Esophagus muscularis mucosa (tissue), 4 donors: ENCODE measurements at places on chromosomes 1 and 21. TPM values are rescaled to one million over a fixed set of nuclear protein-coding genes. Genes with fewer than 3 reads are reported as not detected.

Gene STMN1
- total RNA-seq = 25.7 TPM

- DNase-seq = no peak
- peaks cover 37% of the 10 kb centered on the region for H3K4me1 ChIP-seq
- peak overlapping the region; percentile 82 for H3K27ac ChIP-seq
- peaks cover 13% of the 10 kb centered on the region for H3K36me3 ChIP-seq
- H3K4me3 ChIP-seq = peak overlapping the region; percentile 97
These were observed 29.8 kb upstream of the A3GALT2 start for GRCh38 chr1:33350611-33351280.

- H3K27me3 ChIP-seq = no peaks in the 10 kb centered on the region
- H3K27ac ChIP-seq = no peak overlapping the region
- H3K4me3 ChIP-seq = no peak overlapping the region
- H3K36me3 ChIP-seq = no peaks in the 10 kb centered on the region
- no peaks in the 10 kb centered on the region for H3K4me1 ChIP-seq
These were observed 24.4 kb downstream of the RCAN3 start for GRCh38 chr1:24526940-24527542.

GRCh38 chr1:95221306-95221705 lies 12.7 kb upstream of the RWDD3 start:
- no peaks in the 10 kb centered on the region for H3K4me1 ChIP-seq
- DNase-seq = no peak
- no peak overlapping the region for H3K4me3 ChIP-seq
- no peaks in the 10 kb centered on the region for H3K36me3 ChIP-seq

- H3K4me1 ChIP-seq = peaks cover 9% of the 10 kb centered on the region
- DNase-seq = no peak
- H3K27me3 ChIP-seq = peaks cover 8% of the 10 kb centered on the region
- no peak overlapping the region for H3K27ac ChIP-seq
- no peaks in the 10 kb centered on the region for H3K36me3 ChIP-seq
- no peak overlapping the region for H3K4me3 ChIP-seq
These were observed 10.4 kb downstream of the BCAN start for GRCh38 chr1:156652131-156652991.

- H3K27ac ChIP-seq = no peak overlapping the region
- H3K27me3 ChIP-seq = no peaks in the 10 kb centered on the region
- no peak for DNase-seq
- H3K36me3 ChIP-seq = no peaks in the 10 kb centered on the region
- peaks cover 24% of the 10 kb centered on the region for H3K4me1 ChIP-seq
These were observed 5.6 kb upstream of the BSND start for GRCh38 chr1:54993140-54993539.

Gene NBPF6
- total RNA-seq = not detected

Gene CSMD2
- total RNA-seq = 0.75 TPM

GRCh38 chr1:240098534-240098933 lies 6.9 kb downstream of the FMN2 start:
- H3K36me3 ChIP-seq = no peaks in the 10 kb centered on the region
- H3K27ac ChIP-seq = no peak overlapping the region
- H3K27me3 ChIP-seq = peaks cover 2% of the 10 kb centered on the region
- no peak overlapping the region for H3K4me3 ChIP-seq

DNA sequence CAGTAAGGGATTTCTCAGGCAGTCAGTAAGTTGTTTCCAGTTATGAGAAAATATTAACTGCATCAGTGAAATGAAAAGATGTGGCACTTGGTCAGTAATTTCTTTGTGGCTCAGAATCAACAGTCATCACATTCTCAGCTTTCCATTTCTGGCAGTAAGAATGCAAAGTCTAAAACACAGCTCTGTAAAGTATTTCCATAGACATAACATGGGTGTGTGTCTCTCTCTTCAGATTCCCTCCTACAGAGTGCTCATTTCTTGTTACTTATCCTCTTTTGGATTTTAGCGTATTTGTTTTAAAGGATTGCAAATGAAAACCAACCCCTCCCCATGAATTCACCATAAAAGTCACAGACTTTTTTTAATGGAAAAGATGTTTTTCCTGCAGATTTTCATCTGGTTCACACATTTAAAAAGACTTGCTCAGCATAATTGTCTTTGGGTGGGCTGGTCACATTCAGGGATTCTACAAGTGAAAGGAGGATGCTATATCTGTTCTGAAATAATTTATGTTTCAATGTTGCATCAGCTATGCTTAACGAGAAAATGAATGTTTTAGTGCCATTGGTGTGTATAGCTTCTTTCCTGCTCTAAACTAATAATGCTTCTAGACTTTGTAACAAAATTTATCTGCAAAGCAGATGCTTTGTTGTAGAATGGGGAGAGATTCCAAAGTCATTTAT lies 34.6 kb upstream of the CD55 start:
- H3K27ac ChIP-seq = no peak overlapping the region
- no peaks in the 10 kb centered on the region for H3K27me3 ChIP-seq
- DNase-seq = no peak
- no peaks in the 10 kb centered on the region for H3K36me3 ChIP-seq
- no peak overlapping the region for H3K4me3 ChIP-seq

DNA sequence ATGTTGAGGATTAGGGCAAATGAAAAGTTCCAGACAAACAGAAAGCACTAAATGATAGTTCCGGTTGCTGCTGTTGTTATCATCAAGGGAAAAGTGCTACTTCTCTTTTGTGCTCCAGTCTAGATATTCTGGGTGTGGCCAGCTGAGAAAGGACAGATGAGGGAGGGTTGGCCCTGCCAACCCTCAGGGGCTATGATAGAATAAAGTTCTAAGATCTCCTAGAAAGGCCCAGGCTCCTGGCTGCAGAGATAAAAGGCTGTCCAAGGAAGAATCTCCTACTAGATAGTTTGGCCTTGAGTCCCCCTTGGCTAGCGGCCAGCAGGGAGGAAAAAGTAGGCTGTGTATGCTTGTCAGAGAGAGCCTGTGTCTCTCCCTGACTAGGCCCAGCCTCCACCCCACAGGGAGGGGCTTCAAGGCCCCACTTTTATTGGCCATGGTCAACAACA lies 31.5 kb downstream of the RIMS3 start:
- H3K36me3 ChIP-seq = no peaks in the 10 kb centered on the region
- H3K27me3 ChIP-seq = no peaks in the 10 kb centered on the region
- H3K4me1 ChIP-seq = peaks cover 5% of the 10 kb centered on the region

DNA sequence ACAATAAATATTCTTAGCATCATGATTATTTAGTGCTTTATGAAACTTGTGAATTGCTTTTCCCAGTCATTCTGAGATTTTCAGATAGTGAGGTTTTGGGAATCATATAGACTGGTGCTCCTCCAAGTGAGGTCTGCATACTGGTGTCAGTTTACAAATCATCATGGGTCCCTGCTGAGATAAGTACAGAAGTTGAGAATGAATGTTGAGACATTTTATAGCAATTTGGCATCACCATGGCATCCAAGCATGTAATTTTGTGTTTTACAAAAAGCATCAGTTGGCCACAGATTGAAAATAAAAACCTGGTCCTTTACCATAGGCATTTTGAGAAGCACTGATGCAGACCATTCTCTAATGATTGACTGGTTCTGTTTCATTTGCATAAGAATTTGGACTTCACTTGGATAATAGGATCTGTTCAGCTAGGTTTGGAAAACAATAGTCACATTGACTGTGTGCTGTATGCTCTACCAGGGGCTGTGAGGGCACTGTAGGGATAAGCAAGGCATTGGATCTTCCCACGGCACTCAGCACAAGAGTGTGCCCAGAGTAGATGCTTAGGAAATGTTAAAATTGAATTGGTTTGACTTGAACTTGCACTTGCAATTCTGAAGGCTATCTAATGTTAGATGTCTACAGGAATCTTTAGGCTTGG lies 79.0 kb upstream of the JUN start:
- no peak for DNase-seq
- no peaks in the 10 kb centered on the region for H3K4me1 ChIP-seq
- no peak overlapping the region for H3K27ac ChIP-seq
- no peaks in the 10 kb centered on the region for H3K36me3 ChIP-seq

DNA sequence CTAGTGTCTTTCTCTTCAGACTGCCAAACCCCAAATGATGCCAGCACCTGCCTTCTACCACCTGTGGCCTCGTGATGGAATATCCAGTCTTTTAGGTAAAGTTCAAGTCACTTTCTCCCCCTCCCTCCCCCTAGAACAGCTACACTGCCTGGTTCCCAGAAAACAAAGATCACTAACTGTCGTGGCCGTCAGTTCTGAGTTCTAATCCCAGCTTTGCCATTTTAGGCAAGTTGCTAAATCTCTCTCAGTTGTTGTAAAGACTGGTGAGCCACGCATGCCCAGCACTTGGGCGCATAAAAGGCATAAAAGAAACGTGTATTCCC lies 648 bp upstream of the TRAPPC3 start:
- no peak for DNase-seq
- H3K27ac ChIP-seq = peak overlapping the region; percentile 98
- H3K4me3 ChIP-seq = peak overlapping the region; percentile 87

Gene EPHB2
- total RNA-seq = 2.1 TPM

DNA sequence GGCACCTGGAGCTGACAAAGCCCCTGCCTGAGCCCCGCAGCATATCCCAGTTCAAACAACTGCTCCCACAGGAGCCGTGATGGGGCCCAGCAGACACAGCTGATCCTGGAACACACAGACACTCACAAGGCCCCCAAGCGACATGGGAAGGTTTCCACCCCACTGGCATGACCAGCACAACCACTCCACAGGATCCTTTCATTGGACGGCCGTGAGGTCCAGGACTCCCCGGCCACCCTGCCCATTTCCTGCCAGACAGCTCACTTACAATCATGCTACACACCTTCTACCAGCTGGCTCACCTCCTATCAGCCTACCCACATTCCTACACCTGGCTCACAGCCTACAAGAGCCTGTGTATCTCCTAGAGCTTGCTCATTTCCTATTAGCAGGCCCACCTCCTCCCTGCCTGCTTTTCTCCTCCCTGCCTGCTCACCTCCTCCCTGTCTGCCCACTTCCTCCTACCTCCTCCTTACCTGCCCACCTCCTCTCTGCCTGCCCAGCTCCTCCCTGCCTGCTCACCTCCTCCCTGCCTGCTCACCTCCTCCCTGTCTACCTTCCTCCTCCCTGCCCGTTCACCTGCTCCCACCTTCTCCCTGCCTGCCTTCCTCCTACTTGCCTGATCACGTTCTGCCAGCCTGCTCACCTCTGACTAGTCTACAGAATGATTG lies 73.9 kb downstream of the MATN1 start:
- no peak overlapping the region for H3K27ac ChIP-seq
- H3K4me1 ChIP-seq = peaks cover 7% of the 10 kb centered on the region
- no peak for DNase-seq
- no peaks in the 10 kb centered on the region for H3K36me3 ChIP-seq
- no peaks in the 10 kb centered on the region for H3K27me3 ChIP-seq
- H3K4me3 ChIP-seq = no peak overlapping the region

- H3K27ac ChIP-seq = peak overlapping the region; percentile 50
- DNase-seq = no peak
- peaks cover 11% of the 10 kb centered on the region for H3K4me1 ChIP-seq
- peak overlapping the region; percentile 50 for H3K4me3 ChIP-seq
These were observed 857.4 kb downstream of the USP25 start for GRCh38 chr21:16587141-16587581.

GRCh38 chr1:158039380-158039779 lies 45.9 kb downstream of the KIRREL1 start:
- no peak overlapping the region for H3K4me3 ChIP-seq
- H3K4me1 ChIP-seq = peaks cover 61% of the 10 kb centered on the region
- no peak for DNase-seq
- no peaks in the 10 kb centered on the region for H3K36me3 ChIP-seq
- H3K27me3 ChIP-seq = no peaks in the 10 kb centered on the region
- H3K27ac ChIP-seq = no peak overlapping the region

Gene CNR2
- not detected for total RNA-seq

DNA sequence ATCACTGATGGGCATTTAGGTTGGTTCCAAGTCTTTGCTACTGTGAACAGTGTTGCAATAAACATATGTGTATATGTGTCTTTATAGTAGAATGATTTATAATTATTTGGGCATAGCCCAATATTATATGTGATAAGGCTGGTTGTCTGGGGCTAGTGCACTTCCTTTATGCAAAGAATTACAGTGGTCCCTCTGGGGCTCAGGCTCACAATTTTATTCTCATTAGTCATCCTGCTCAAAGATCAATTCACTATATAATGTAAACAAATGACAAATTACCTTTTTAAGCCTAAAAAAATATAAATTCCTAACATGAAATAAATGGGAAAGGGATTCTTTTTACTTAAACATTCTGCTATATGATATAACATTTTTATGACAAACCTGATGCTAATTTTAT lies 5.0 kb downstream of the PLPPR4 start:
- H3K36me3 ChIP-seq = no peaks in the 10 kb centered on the region
- no peak overlapping the region for H3K27ac ChIP-seq
- no peaks in the 10 kb centered on the region for H3K27me3 ChIP-seq
- no peak overlapping the region for H3K4me3 ChIP-seq

Gene SLAMF9
- total RNA-seq = not detected

Gene HSF2BP
- not detected for total RNA-seq

- H3K27me3 ChIP-seq = no peaks in the 10 kb centered on the region
- no peak overlapping the region for H3K27ac ChIP-seq
- no peak for DNase-seq
- H3K4me1 ChIP-seq = no peaks in the 10 kb centered on the region
These were observed 49.4 kb upstream of the FASLG start for GRCh38 chr1:172609528-172609927.

Gene DCST2
- total RNA-seq = not detected

- H3K27me3 ChIP-seq = no peaks in the 10 kb centered on the region
- no peak overlapping the region for H3K27ac ChIP-seq
- H3K36me3 ChIP-seq = no peaks in the 10 kb centered on the region
- no peak overlapping the region for H3K4me3 ChIP-seq
These were observed 3.5 kb upstream of the CD244 start for GRCh38 chr1:160866001-160866694.

DNA sequence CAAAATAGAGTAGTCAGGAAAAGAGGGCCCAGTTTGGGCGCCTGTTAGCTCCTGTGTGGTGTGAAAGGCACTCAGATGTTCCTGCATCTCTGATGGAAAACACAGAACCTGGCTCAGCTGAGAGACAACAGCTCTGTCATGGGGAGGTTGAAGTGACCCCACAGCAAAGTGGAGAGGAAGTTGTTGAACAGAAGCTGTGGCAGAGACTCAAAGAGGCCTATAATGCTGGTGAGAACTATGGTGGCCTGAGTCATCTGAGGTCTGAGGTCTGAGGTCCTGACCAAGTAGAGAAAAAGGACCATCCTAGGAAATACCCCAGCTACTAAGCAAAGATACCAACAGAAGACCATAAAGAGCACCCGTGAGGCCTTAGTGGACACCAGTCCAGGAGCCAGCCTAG lies 45.6 kb upstream of the JAK1 start:
- no peaks in the 10 kb centered on the region for H3K36me3 ChIP-seq
- DNase-seq = no peak
- H3K4me1 ChIP-seq = no peaks in the 10 kb centered on the region

- peaks cover 9% of the 10 kb centered on the region for H3K27me3 ChIP-seq
- no peaks in the 10 kb centered on the region for H3K4me1 ChIP-seq
- no peak overlapping the region for H3K4me3 ChIP-seq
- no peak for DNase-seq
- no peaks in the 10 kb centered on the region for H3K36me3 ChIP-seq
These were observed 12.0 kb upstream of the RHBG start for GRCh38 chr1:156356875-156357534.

- H3K4me3 ChIP-seq = no peak overlapping the region
- H3K27me3 ChIP-seq = no peaks in the 10 kb centered on the region
- peak overlapping the region; percentile 77 for H3K27ac ChIP-seq
- no peaks in the 10 kb centered on the region for H3K36me3 ChIP-seq
These were observed 33.8 kb downstream of the DUSP10 start for GRCh38 chr1:221708076-221708571.

- DNase-seq = no peak
- no peaks in the 10 kb centered on the region for H3K27me3 ChIP-seq
These were observed 40.6 kb downstream of the AKNAD1 start for GRCh38 chr1:108816049-108816893.

GRCh38 chr1:153081736-153082135 lies 10.3 kb upstream of the SPRR2B start:
- no peaks in the 10 kb centered on the region for H3K27me3 ChIP-seq
- no peak for DNase-seq
- H3K4me3 ChIP-seq = no peak overlapping the region
